MG63 (cell line): ENCODE measurements at places on chromosomes 3 and 15. TPM values are rescaled to one million over a fixed set of nuclear protein-coding genes. Genes with fewer than 3 reads are reported as not detected.

DNA sequence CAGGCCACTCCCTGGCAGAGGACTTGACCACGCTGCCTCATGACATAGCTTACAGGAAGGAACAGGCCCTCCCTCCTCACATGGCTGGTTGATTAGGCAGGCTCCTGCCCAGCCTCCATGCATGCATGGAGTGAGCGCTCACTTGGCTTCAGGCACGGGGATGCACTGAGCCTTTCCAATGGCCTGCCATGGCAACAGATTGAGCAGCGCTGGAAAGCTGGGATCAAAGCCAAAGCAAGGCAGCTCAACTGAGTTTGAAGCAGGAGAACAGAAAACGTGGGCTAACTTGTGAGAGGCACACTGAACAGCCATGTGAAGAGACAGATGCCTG lies 5.9 kb upstream of the GRAMD2A start:
- peak; percentile 97 for DNase-seq

GRCh38 chr15:74417225-74417624 lies 16.5 kb downstream of the SEMA7A start:
- DNase-seq = no peak

DNA sequence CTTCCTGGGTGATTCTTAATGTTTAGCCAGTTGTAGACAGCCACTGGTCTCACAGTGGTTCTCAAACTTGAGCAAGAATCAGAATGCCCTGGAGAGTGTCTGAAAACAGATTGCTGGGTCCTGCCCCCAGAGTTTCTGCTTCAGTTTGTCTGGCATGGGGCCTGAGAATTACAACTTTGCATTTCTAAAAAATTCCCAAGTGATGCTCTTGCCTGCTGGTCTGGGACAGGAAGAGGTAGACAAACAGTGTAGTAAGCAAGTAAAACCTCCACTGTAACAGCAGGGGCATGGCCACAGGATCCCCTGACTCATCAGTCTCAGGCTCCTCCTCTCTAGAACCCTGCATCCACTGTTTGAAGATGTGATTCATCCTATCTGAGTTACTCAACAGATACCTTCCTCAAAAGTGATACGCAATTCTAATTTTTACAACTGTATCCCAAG lies 36.5 kb downstream of the DZIP1L start:
- peak; percentile 78 for DNase-seq

- DNase-seq = no peak
Measured at GRCh38 chr3:183857863-183858262, 26.8 kb downstream of the PARL start.

DNA sequence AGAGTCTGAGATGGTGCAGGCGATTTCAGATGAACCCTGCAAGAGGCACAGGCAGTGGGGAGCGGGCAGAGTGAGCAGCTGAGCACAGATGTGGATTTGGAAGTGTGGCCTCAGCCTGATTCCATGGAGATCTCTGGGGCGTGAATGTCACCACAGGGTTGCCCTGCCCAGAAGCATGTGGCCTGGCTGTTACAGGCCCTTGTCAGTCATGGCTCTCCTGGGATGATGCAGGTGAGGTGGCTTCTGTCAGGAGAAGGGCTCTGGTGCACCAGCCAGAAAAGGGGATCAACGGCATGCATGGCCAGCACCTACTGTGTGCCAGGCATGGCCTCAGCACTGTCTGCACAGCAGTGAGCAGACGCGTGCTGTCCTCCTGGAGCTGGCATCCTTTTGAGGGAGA lies 11.9 kb downstream of the HDAC11 start:
- no peak for DNase-seq

DNA sequence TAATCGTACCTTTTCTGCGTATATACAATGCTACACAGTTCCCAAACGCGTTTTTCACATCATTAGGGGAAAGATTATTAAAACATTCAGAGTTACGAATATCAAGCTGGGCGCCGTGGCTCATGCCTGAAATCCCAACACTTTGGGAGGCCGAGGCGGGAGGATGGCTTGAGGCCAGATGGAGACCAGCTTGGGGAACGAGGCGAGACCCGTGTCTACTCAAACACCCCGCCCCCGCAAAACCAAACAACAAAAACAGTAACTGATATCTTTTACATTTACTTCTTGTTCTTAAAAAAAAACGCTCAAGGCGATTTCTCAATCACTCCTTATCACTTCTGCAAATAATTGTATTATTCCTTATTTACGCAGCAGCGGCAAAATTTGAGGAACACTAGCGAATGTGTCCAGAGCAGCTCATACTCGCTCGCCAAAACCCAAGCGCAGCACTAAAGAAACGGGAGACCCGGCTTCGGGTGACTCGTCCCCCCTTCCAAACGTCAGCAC lies 1.2 kb downstream of the ZBTB11 start:
- DNase-seq = peak; percentile 58

DNA sequence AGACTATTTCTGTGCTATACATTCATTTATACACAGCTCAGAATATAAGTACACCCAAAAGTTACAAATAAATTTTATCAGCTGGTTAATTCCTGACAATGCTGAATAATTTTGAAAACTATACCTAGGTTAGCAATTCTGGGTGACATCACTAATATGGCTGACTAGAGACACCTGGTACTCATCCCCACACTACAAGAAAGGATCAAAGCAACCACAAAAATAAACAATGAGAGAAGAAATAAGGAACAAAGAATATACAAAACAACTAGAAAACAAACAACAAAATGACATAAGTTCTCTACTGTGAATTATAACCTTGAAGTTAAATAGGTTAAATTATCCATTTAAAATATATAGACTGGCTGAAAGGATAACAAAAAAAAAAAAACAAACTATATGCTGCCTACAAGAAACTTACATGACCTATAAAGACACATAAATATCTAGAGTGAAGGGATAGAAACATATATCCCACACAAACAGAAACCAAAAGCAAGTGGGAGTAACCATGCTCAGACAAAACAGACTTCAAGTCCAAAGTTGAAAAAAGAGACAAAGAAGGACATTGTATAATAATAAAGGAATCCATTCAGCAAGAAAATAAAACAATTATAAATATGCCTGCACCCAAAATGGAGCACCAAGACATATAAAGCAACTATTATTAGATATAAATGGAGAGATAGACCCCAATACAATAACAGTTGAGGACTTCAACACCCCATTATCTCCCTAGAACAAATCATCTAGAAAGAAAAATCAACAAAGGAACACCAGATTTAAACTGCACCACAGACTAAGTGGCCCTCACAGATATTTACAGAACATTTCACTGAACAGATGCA lies 57.8 kb downstream of the IMPG2 start:
- DNase-seq = no peak

The SHISA5 gene
- 94.4 and 113 TPM in 2 replicates for total RNA-seq
